ENCODE measurements at places on chromosomes 4 and X.

DNA sequence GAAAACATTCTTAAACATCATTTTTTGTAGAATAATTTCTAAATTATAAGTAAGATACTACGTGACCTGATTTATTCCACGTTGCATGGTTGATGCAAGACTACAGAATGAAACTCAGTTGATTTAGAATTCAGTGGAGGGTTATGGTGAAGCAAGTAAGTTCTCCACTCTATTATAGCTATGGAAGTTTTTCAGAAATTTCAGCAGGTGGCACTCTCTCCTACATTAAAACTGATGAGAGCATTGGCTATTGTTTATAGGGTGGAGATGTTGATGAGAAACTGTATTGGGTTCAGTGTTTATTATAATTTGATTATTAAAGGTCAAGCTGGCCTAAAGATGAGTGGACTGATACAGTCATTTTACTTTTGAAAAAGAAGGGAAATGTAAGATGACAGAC is 88.0 kb downstream of the FNIP2 start:
- DNase-seq: peak; percentile 76

- no peak for DNase-seq
These were observed 117.0 kb downstream of the RAPGEF2 start for GRCh38 chr4:159219862-159220261.

DNA sequence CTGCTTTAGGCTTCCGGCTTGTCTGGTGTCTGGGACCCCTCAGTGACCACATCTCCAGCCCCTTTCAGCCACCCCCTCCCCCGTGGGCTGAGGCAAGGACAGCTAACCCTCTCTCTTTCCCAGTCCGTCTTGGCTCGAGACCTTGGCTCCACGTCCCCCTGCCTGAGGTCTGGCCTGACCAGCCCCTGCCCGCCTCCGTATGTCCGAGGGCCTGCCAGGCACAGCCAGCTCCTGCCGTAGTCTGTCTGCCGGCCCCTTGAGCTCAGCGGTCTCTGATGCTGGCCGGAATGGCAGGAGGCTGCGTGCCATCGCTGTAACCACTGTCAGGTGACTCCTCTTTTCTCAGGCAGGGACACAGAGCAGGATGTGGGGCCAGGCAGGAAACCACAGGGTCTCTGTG is 73.3 kb upstream of the LRPAP1 start:
- DNase-seq: no peak

- no peak for DNase-seq
These were observed 25.9 kb upstream of the HMX1 start for GRCh38 chr4:8897251-8898167.

GRCh38 chrX:149757206-149758067 is 16.4 kb upstream of the HSFX1 start:
- DNase-seq: no peak

DNA sequence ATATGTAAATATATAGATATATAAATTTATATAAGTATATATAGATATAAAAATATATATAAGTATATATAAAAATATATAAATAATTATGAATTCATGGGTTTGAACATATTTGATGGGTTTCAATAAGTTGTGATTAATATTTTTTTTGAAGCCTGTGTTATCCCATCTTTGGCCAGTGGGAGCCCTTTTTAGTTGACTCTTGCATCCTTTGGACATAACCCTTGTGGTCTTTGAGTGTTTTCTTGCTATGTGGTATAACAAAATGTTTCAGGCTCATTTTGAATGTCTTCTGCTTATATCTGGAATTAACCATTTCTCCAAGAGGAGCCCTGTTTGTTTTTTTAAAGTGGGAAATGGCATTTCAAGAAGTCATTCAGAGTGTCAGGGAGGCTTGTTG is 15.2 kb downstream of the SNX25 start:
- no peak for DNase-seq

- DNase-seq: peak; percentile 52
These were observed 56.7 kb upstream of the FGFBP2 start for GRCh38 chr4:16019649-16020048.
